ENCODE measurements at places on chromosomes 4 and X.
A peak's percentile ranks its signal among the peaks of the same experiment; 100 is the strongest.

DNA sequence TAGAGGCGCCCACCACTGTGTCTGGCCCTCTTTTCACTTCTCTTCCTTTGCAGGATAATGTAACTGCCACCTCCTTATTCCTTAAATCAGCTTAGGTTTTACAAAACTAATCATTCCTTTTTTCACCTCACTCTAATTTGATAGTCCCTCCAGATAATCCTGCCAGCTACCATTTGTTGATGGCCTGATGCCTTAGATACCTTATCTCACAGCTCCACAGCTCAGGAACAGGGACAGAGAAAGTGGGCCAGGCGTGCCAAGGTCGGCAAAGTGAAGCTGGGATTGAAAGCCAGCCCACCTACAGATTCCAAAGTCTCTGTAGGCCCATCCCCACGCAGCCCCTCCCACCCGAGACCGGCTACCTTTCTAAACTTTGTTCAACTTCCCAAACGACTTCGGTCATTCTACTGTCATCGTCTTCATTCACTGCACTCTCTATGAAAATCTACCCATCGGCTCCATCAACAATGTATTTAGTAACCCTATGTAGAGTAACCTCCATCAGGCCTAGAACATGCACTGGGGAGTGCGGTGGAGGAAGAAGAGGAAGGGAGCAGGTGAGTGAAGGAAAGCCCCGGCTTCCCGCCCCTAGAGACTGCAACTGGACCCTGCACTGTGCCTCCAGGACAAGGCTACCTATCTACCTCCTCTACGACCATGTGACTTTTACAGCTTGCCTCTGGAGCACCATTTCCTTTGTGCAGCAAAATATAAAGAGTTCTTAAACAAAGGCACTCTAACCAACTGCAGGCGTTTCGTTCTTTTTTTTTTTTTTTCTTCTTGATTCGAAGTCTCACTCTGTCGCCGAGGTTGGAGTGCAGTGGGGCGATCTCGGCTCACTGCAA, 1.5 kb downstream of the CASP6 start:
- peak; percentile 31 for DNase-seq

DNA sequence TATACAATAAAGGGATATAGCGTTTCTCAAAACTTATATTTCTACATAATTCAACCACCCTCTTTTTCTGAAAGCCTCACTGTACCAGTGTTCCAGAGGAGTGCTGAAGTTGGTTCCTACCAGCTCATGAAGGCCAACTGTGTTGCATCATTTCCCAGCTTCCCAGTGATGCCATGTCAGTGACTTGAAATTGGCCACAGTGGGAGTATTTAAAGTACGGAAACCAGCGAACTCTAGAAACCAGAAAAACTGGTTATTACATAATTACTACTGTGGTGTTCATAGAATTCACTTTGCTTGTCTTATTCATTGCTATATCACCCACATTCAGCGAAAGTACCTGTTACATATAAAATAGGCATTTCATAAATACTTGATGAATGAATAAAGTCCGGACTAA, 135.4 kb downstream of the GC start:
- no peak for DNase-seq

GRCh38 chr4:47879458-47879857, 34.9 kb downstream of the NFXL1 start:
- DNase-seq: no peak

- no peak for DNase-seq
Observed at GRCh38 chr4:25818371-25818871, 44.4 kb downstream of the SEL1L3 start.

DNA sequence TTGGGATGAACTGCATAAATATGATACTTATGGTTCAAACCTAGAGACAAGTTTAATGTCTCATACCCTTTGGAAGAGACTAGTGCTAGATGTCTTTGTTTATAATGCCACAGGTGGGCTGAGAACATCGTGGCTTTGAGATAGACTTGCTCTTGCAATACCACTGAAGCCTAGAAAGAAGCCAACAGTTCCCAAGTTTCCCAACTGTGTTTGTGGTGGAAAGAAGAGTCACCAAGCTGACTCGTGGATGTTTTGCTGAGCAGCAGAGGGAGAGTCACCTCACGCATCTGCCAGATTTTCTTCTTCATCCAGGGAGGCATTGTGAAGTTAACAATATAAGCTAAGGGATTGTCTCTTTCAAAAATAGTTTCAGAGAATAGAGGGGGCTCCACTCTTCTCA, 1076.2 kb downstream of the C4orf33 start:
- no peak for DNase-seq

DNA sequence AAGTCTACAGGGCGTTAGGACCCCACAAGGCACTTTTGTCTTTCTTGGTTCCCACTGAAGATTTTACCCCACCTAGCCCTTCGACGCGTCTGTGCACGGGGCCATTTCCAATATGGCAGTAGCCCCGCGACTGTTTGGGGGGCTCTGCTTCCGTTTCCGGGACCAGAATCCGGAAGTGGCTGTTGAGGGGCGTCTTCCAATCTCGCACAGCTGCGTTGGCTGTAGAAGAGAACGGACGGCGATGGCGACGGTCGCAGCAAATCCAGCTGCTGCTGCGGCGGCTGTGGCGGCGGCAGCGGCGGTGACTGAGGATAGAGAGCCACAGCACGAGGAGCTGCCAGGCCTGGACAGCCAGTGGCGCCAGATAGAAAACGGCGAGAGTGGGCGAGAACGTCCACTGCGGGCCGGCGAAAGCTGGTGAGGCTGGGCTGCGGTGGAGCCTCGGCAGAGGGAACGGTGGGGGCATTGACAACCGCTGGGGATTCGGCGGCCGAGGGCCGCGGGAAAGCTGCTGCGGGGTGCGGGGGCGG, at the start of gene USP11:
TSS of gene USP11 (plus strand) at position 207 of the 530 bp plus-strand sequence. CDS start at position 242, 35 bp downstream.
- DNase-seq: peak; percentile 71

DNA sequence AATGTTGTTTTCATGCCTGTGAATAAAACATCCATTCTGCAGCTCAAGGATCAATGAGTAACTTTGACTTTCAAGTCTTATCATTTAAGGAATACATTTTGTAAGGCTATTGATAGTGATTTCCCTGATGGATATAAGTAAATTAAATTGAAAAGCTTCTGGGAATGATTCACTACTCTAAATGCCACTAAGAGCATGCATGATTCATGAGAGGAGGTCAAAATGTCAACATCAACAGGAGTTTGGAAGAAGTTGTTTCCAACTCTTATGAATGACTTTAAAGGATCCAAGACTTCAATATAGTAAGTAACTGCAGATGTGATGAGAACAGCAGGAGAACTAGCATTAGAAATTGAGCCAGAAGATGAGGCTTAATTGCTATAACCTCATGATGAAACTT, 1487.3 kb downstream of the PCDH7 start:
- no peak for DNase-seq

- no peak for DNase-seq
Observed at GRCh38 chrX:19017271-19017670, 33.4 kb upstream of the PHKA2 start.

GRCh38 chrX:149467920-149468319, 37.2 kb downstream of the IDS start:
- no peak for DNase-seq

GRCh38 chrX:6986915-6987314, 160.6 kb upstream of the STS start:
- no peak for DNase-seq

GRCh38 chr4:56283375-56283774, 103.9 kb downstream of the AASDH start:
- no peak for DNase-seq

DNA sequence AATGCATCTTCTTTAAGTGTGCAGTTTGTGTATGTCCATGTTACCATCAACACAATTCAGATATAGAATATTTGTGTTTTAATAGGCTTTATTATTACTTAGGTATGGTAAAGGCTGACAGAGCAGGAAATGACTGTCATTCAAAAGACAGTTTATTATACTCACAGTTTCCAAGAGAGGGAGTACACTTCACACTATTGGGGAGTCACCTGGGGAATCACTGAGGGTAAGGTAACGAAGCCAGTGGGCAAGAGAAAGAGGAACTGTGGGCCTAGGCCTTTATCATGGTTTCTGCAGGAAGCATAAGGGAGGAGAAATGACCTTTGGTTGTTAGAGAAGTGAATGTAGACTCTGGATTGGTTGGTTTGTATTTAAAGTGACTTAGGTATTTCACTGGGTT, 235.1 kb upstream of the HCCS start:
- no peak for DNase-seq

GRCh38 chr4:144646523-144647094, 653 bp downstream of the HHIP start:
- DNase-seq: peak; percentile 26

DNA sequence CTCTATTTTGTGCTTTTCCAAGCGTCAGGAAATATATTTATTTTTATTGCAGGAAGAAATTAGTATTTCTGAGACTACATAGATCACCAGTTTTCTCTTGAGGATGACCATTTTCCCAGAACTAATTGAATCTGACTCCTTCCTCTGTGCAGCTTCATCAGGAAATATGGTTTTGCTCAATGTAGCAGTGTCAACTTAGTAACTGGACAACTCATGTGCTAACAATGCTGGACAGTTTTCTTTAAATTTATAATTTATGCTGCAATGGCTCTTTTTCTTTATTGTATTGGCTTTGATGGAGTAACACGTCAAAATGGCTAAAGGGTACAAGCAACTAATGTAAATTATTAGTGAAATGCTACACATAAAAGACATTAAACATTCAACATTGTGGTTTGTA, 531.5 kb downstream of the ANKRD50 start:
- no peak for DNase-seq

DNA sequence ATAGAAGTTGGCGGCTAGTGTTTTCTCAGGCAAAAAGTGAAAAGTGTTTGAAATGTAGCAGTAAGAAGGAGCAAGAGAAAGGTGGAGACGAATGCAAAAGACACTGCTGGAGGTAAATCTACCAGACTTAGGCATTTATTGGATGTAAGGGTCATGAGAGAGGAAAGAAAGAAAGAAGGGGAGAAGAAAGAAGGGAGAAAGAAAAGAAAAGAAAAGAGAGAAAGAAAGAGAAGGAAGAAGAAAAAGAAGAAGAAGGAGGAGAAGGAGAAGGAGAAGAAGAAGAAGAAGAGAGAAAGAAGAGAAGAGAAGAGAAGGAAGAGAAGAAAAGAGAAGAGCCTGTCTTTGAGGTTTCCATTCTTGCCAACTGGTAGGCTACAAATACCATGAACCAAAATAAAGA, 31.2 kb downstream of the OPHN1 start:
- no peak for DNase-seq

DNA sequence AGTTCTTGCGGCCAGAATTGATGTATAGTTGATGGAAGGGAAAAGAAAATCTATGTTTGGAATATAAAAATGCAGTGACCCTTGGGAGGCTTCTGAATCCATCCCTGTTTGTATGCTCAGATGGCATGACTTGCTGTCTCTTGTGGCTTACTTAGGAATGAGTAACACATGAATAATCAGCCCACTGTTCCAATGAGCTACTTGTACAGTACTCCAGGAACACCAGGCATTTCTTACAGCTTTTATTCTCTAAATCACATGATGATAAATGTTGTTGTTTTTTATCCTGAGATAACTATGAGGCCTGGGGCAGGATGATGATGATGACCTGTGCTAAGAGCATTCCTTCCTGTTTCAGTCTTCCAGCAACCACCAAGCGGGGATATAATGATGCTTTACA, 18.9 kb downstream of the TMPRSS11E start:
- no peak for DNase-seq

DNA sequence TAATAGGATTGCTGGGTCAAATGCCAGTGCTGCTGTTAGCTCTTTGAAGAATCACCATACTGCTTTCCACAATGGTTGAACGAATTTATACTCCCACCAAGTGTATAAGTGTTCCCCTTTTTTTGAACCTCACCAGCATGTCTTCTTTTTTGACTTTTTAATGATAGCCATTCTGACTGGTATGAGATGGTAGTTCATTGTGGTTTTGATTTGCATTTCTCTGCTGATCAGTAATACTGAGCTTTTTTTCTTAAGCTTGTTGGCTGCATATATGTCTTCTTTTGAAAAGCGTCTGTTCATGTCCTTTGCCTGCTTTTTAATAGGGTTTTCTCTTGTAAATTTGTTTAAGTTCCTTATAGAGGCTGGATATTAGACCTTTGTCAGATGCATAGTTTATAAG, 14.8 kb downstream of the USP38 start:
- no peak for DNase-seq

GRCh38 chr4:139642364-139642763, 23.3 kb upstream of the MGST2 start:
- DNase-seq: no peak

GRCh38 chr4:20217521-20217920, 34.2 kb upstream of the SLIT2 start:
- no peak for DNase-seq

GRCh38 chrX:68249401-68249831, 183.9 kb downstream of the OPHN1 start:
- DNase-seq: no peak

DNA sequence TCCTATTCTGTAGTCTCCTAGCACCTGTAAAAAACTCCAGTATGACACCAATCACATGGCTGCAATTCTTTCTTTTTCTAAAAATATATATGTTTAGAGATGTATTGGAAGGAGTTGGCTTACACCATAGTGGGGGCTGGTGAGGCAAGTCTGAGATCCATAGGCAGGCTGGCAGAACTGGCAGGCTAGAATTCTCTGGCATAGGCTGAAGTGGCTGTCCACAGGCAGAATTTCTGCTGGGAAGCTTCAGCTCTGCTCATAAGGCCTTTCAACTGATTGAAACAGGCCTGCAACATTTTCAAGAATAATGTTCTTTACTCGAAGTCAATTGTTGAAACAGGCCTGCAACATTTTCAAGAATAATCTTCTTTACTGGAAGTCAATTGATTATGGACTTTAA, 37.0 kb downstream of the FGF2 start:
- DNase-seq: no peak

DNA sequence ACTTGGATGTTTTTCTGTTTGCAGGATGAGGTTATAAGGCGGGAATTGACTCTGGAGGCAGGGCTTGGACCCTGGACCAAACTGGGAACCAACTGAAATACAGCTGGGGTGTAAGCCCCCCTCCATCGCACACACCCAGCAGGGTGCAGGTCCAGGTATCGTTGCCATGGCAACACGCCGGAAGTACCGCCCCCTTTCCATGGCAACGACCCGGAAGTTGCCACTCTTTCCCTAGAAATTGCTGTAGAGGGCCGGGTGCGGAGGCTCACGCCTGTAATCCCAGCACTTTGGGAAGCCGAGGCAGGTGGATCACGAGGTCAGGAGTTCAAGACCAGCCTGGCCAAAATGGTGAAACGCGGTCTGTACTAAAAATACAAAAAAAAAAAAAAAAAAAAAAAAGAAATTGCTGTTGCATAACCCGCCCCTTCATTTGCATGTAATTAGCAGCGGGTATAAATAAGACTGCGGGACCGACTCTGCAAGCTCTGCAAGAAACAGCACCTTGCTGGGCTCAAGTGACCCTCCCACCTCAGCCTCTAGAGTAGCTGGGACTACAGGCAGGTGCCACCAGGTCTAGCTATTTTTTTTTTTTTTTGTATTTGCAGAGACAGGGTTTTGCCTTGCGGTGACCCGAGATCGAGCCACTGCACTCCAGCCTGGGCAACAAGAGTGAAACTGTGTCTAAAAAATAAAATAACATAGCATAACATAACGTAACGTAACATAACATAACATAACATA, 139.6 kb downstream of the CRLF2 start:
- DNase-seq: no peak

- DNase-seq: no peak
Observed at GRCh38 chrX:39729981-39730661, 367.6 kb downstream of the BCOR start.
